Ovary (tissue), 10 donors: ENCODE measurements at places on chromosomes 13 and 19.

DNA sequence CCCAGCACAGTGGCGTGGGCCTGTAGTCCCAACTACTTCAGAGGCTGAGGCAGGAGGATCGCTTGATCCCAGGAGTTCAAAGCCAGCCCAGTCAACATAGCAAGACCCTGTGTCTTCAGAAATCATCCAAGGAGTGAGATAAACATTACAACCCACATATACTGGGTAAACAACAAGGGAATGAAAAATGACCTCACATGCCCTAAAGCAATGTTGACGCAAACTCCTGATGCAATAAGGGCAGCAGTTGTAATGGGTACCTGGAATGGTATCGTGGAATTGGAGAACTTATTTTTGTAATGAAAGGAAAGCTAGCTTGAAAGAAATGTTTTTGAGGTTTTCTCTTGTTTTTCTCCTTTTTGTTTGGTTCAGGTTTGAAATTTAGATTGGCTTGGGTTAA is 24.5 kb upstream of the LGALS16 start:
- H3K4me3 ChIP-seq, result no peak overlapping the region
- H3K36me3 ChIP-seq, result no peaks in the 10 kb centered on the region
- DNase-seq, result no peak
- no peaks in the 10 kb centered on the region for H3K27me3 ChIP-seq

- no peaks in the 10 kb centered on the region for H3K36me3 ChIP-seq
- H3K4me1 ChIP-seq, result peaks cover 2% of the 10 kb centered on the region
- no peaks in the 10 kb centered on the region for H3K27me3 ChIP-seq
- H3K27ac ChIP-seq, result no peak overlapping the region
- H3K4me3 ChIP-seq, result no peak overlapping the region
Measured at GRCh38 chr13:99662678-99663077, 161.4 kb downstream of the TM9SF2 start.

DNA sequence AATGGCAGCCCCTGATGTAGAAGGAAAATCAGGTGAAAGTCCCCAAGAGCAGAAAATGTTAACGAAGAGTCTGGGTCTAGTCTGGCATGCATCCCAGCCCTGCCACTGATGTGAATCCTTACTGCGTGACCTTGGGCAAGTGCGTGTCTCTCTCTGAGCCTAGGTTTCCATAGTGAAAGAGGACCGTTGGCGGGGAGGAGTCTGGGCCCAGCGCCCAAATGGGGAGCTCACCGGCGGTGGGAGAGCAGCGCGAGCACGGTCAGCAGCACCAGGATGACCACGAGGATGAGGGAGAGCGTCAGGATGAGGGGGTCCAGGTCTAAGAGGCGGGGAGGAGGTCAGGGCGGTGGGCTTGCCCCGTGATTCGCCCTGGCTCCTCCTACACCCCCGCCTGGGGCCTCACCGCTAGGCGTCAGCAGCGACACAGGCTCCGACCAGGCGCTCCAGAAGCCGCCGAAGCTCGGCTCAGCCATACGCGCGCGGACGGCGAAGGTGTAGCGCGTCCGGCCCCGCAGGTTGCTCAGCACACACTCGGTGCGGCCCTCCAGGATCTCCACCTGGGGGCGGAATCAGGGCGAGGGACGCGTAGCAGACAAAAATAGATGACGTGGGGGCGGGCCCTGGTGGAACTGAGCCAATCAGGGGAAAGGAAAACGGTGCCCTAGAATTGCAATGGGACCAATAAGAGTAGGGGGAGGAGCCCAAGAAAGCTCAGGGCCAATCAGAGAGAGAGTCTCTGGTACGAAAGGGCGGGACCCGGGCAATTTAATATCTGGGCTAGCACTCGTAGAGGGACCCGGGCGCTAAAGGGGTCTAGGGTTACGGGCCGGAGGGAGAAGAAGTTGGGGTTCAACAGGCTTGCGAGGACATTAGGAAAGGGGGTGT is 3.2 kb downstream of the EPOR start:
- peak overlapping the region; percentile 55 for H3K27ac ChIP-seq
- H3K27me3 ChIP-seq, result no peaks in the 10 kb centered on the region
- H3K4me3 ChIP-seq, result peak overlapping the region; percentile 83
- peak; percentile 97 for DNase-seq

GRCh38 chr13:65275838-65276630 is 1954.1 kb downstream of the PCDH9 start:
- H3K36me3 ChIP-seq, result no peaks in the 10 kb centered on the region
- no peak overlapping the region for H3K4me3 ChIP-seq
- no peaks in the 10 kb centered on the region for H3K27me3 ChIP-seq
- no peak overlapping the region for H3K27ac ChIP-seq

DNA sequence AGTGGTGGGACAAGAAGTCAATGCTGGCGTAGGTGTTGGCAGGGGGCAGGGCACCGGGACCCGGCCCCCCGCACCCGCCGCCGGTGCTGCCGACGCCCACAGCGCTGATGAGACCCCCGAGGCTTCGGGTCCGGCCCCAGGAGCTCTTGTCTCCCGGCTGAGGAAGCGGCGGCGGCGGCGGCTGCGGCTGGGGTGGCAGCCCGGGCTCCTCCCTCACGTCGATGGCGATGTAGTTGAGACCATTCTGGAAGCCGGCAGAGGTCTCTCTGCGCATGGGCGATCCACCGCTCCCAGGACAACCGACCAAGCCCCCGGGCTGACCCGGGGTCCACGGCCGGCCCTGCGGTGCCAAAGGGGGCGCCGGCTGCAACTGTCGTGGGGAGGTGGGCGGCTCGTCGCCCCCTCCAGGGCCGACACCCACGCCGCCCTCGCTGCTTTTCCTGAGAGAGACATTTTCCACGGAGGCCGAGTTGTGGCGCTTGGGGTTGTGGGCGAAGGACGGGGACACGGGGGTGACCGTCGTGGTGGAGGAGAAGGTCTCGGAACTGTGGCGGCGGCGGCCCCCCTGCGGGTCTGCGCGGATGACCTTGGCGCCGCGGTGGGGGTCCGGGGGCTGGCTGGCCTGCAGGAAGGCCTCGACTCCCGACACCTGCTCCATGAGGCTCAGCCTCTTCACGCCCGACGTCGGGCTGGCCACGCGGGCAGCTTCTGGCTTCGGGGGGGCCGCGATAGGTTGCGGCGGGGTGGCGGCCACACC is 4.1 kb downstream of the IRS2 start:
- no peaks in the 10 kb centered on the region for H3K27me3 ChIP-seq
- H3K4me3 ChIP-seq, result peak overlapping the region; percentile 45
- H3K27ac ChIP-seq, result peak overlapping the region; percentile 42
- H3K4me1 ChIP-seq, result peaks cover 21% of the 10 kb centered on the region
- no peak for DNase-seq
- H3K36me3 ChIP-seq, result no peaks in the 10 kb centered on the region

DNA sequence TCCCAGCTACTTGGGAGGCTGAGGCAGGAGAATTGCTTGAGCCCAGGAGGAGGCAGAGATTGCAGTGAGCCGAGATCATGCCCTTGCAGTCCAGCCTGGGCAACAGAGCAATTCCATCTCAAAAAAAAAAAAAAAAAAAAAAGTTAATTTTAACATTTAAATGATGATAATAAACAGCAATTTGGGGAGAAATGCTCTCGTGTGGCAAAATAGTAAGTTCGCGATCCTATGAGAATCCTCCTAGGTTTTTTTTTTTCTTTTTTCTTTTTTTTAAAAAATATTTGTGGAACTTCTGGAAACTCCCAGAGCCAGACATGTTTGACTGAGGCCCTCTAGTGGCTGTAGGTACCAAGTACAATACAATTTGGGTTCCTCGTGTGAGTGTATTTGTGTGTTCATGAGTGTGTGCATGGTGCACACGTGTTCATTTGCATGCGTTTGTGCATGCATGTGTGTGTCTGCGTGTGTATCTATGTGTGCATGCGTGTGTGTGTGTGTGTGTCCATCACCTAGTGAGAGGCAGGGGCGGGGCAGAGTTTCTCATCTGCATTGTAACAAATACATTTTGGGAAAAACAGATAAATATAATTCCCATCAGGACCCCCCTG is 31.2 kb downstream of the TMPRSS9 start:
- no peak for DNase-seq
- H3K27ac ChIP-seq, result no peak overlapping the region
- H3K4me1 ChIP-seq, result no peaks in the 10 kb centered on the region
- no peaks in the 10 kb centered on the region for H3K27me3 ChIP-seq
- no peaks in the 10 kb centered on the region for H3K36me3 ChIP-seq

DNA sequence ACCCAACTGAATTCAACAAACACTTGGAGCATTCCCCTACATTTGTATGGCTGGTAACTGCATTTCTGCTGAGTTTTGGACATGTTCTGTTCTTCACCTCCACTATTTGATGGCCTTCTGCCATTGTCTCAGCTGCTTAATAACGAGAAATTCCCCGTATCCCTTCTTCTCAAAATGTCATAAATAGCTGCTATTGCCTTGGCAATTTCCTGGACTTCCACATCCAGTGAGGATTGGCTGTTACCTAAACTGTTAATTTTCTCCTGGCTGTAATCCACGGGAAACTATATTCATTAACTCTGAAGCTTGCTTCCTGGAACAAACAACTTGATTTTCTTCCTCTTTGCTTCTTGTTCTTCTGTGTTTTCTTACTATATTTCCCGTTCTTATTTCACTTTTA is 69.5 kb upstream of the TDRD3 start:
- H3K4me3 ChIP-seq, result no peak overlapping the region
- H3K4me1 ChIP-seq, result no peaks in the 10 kb centered on the region
- DNase-seq, result no peak
- no peaks in the 10 kb centered on the region for H3K36me3 ChIP-seq
- no peaks in the 10 kb centered on the region for H3K27me3 ChIP-seq
- H3K27ac ChIP-seq, result no peak overlapping the region

- H3K4me3 ChIP-seq, result peak overlapping the region; percentile 73
- H3K4me1 ChIP-seq, result peaks cover 6% of the 10 kb centered on the region
- DNase-seq, result peak; percentile 79
- H3K27me3 ChIP-seq, result no peaks in the 10 kb centered on the region
- H3K36me3 ChIP-seq, result no peaks in the 10 kb centered on the region
Measured at GRCh38 chr19:53865918-53866864, 1.5 kb upstream of the MYADM start.

DNA sequence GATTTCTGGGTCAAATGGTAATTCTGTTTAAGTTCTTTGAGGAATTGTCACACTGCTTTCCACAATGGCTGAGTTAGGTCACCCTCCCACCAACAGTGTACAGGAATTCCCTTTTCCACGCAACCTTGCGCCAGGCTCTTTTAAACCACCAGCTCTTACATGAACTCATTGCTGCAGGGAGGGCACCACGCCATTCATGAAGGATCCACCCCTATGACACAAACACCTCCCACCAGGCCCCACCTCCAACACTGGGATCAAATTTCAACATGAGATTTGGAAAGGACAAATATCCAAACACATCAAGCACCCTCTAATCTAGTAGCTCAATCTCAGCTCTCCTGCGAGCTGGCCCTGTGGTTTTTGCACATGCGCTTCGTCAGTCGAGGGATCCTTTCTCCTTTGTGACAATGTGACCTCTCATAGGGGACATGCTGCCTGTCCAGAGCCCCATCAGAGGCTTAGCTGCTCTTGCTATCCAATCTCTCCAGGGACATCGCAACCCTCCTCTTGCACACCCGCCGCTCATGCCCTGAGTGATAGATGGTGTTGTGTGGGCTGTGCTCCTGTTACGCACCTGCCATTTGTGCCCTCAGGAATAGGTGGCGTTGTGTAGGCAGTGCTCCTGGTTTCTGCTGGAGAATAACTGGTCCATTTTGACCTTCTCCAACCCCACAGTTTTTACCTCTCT is 328.0 kb downstream of the UQCRFS1 start:
- H3K4me1 ChIP-seq, result peaks cover 3% of the 10 kb centered on the region
- H3K27me3 ChIP-seq, result no peaks in the 10 kb centered on the region
- no peak for DNase-seq
- H3K36me3 ChIP-seq, result no peaks in the 10 kb centered on the region
- H3K27ac ChIP-seq, result no peak overlapping the region

GRCh38 chr13:31385540-31385939 is 185.8 kb downstream of the B3GLCT start:
- no peaks in the 10 kb centered on the region for H3K4me1 ChIP-seq
- no peak for DNase-seq
- no peak overlapping the region for H3K4me3 ChIP-seq
- H3K27me3 ChIP-seq, result no peaks in the 10 kb centered on the region

DNA sequence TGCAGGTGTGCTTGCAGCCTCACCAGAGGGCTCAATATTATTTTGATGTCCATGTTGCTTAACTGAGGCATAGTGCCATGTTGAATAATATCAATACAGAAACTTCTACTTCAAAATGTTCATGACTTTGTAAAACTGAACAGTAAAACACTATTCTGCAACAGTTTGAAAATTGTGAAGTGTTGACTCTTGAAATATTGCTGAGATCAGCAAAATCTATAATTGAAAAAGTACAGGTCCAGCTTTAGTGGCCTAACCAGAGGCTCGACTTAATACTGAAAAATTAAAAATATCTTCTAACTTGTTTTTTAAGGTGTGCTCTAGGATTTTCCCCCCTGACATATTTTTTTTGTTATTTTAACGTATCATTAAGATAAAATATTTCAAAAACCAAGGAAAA is 1460.7 kb downstream of the EFNB2 start:
- DNase-seq, result no peak
- no peaks in the 10 kb centered on the region for H3K36me3 ChIP-seq
- H3K27ac ChIP-seq, result no peak overlapping the region

DNA sequence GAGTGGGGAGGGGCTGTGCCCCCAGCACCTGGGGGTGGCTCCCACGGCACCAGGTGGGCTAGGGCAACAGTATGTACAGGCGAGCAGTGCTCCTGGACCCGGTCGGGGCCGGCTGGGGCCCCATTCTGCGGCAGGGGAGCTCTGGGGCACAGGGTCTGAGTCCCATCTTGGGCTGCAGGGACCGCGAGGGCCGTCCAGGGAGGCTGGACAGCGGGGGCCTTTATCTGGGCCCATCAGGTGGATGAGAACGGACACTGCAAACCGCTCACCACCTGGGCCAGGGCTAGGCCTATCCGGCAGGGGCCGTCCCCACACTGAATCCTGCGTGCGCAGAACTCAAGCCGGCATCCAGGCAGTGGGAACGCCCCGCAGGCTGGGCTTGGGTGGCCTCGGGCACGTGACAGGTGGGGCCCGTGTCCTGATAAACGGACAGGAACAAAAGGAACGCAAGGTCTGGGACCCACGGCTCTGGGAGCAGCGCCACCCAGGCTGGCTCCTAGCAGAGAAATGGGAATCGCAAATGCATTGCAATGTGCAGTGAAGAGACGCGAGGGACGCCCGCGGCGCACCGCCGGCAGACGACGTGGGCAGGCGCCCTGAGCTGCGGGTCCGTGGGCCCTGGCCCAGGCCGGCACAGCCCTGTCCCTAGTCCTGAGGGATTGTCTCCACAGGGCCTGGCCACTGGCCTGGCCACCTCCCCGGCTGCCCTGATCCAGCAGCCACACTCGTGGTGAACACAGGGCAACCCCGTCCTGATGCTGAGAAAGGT is 29.7 kb downstream of the BTBD2 start:
- H3K36me3 ChIP-seq, result peaks cover 2% of the 10 kb centered on the region
- no peak overlapping the region for H3K4me3 ChIP-seq
- no peak overlapping the region for H3K27ac ChIP-seq
- no peaks in the 10 kb centered on the region for H3K4me1 ChIP-seq
